ENCODE measurements at places on chromosomes 1 and 21.

GRCh38 chr1:152747831-152748230, 10.0 kb upstream of the KPRP start:
- no peak for DNase-seq

DNA sequence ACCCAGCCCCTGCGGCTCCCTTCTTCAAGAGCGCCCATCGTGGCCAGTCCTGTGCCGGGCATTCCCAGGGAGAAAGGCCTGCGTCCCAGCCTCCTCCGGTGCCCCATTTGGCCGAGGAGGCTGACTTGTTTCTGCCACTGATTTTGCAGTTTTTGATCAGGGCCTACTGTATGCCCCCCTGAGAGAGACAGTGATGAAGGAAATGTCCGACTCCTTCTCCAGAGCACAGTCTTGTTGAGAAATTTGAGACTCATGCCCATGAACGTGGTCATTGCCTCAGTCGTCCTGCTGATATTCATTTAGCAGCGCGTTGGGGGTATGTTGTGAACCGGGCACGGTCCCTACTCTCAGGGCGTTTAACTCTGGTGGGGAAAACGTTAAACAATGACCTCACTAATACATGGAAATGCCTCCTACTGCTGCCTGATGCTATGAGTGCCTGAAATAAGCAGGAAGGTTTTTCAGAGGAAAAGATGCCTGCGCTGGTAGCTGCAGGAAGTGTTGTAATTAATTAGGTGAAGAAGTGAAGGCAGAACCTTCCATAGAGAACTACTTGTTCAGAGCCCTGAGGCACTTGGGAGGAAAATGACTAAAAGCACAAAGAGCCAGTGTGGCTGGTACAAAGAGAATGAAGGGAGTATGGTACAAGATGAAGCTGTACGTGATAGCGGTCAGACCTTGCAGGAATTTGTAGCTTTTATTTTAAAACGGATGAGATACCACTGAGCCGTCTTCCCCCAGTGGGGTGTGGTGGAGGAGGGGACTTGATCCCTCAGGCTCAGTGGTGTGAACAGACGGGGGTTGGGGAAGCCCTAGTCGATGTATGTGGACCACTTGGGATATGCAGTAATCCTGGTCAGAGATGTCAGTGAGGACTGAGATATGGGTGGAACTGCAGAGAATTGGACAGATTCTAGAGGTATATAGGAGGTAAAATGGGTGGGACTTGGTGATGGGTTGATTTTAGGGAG, 730 bp downstream of the ZCCHC17 start:
- no peak for DNase-seq

DNA sequence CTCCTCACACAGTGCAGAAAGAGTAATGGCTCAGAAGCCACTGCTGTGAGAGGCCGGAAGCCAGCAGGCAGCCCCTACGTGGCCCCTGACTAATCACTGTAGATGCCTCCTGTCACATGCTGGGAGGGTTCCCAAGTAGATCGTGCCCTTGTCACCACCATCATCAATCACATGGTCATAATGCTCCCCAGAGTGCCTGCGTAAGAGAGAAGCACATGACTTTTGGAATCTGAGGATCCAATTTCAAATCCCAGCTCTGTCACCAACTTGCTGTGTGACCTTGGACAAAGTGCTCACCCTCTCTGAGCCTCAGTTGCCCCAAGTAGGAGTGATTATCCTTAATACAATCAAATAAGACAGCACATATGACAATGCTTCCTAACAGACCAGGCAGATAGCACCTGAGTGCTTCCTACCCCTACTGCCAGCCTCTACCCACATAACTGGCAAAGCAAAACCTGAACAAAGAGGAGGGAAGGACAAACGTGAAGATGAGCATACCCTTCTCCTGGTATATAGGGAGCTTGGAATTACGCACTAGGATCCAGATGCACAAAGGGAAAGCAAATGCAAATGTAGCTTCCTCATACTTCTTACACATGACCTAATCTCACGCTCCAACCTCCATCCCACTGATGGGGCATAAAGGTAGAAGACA, 65.7 kb downstream of the SDC3 start:
- DNase-seq, result no peak

DNA sequence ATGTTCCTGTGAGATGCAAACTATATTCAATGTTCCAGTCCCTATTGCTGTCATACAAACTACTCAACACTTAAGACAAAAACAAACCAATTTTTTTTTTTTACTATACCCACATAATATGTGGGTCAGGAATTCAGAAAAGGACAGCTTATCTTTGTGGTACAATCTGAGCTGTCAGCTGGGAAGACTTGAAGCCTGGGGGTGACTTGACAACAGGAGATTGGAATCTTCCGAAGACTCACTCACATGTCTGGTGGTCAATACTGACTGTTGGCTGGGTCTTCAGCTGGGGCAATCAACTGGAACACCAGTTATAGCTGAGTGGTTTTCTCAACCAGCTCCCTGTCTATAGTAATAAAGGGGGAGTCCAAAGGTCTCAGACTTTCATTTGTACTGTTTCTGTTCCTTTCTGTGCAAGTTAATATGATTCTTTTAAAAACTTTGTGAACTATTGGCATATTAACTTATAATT, 81.7 kb upstream of the ATP1B1 start:
- DNase-seq, result no peak

DNA sequence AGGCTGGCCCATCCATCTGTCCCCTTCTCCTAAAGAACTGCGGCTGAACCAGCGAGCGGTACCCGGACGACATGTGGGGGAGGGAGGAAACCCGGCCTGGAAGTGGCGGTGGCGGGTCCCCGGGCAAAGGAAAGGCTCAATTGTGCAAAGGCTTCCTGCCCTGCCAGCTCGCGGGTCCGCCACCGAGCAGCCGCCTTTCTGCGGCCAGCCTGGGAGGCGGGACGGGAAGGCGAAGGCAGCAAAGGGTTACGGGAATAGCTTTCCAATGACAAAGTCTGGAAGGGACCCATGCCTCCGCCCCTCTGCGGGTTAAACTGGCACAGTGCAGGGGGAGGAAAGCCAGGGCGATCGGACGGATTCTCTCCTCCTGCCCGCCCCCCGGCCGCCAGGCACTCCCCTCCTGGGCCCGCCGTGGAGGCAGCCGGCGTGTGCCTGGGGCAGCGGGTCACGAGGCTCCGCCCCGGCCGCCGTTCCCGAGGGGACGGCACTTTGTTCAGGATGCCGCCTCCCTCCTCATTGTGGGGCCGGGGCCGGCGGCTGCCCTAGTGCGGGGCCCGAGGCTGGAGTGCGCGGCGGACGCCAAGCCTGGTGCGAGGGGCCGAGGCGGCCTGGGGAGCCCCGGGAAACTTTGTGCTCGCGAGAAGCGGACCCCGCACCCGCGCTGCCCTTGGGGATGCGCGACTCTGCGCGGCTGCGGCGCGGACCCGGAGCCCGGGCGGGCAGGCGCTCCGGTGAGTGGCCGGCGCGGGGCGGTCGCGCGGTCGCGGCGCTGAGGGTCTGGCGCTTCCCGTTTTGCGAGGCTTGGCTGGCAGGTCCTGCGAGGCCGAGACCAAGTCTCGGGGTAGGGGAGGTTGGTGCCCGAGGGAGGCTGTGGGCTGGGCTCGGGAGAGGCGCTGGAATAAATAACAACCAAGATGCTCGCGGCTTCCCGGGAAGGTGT, at the start of gene NAV1:
NAV1 (plus strand) TSS at position 516 of the 940 bp plus-strand sequence. CDS start 83,758 bp downstream, outside the sequence.
- no peak for DNase-seq

DNA sequence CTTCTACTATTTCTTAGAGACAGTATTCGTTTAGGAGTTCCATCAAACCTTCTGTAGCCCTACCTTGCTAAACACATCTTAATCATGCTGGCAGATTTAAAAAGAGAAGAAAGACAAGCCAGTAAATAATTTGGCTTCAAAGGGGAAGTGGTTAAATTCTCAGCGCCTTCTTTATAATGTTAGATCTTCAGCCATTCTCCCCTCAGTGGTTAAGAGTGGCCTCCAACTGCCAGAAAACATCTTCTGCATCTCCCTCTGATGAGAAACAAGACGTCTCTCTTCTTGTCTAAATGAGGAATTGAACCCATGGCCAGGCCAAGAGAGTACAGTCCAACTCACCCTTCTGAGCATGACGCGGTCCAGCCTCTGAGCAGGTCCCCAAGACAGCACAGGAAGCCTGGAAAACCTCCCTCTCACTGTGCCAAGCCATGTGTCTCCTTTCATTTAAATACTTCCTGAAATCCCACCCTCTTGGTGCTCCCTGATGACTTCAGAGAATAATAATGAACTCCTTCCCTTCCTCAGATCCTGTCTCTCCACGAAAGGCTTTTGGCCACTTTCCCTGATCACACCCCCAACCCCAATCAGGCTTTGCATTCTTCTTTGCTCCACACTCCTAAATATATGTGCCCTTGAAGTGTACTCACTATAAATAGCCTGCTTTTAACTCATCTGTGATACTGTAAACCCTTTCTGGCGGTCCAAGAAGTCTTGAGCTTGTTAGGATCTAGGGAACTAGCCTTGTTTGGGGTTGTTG, 16.4 kb upstream of the LRRC52 start:
- no peak for DNase-seq

- DNase-seq, result no peak
These were observed 278.5 kb downstream of the MATN1 start for GRCh38 chr1:30444850-30445249.

- no peak for DNase-seq
These were observed 104.3 kb upstream of the KRTAP19-8 start for GRCh38 chr21:31142600-31142999.

DNA sequence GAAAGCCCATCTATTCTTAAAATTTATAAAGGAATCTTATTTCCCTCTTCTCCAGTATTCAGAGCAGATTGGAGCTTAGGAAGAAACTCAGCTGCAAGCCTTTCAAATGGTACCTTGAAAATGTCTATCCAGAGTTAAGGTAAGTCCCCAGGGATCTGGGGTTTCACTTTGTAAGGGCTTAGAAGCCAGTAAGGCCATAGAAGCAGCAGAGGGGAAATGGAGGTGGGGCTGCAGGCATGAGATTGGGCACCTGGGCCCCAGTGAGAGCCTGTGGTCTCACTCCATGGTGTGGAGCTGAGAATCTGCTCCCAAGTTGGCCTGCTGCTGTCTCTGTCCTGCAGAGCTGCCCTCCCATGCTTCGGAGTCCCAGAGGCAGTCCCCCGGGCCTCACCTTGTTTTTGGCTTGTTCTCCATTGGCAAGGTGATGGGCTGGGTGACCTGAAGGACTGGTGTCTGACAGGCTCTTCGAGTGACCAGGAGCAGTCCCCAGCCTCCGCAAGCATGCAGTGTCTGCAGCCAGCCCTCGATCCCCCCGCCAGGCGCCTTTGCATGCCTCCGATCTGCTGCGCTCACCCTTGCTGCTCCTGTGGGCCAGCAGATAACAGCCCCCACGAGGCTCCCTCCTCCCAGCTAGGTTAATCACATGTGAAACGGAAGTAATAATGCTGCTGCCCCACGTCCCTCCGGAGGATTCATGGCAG, 163.1 kb downstream of the PGBD5 start:
- DNase-seq, result no peak

GRCh38 chr21:41677671-41678015, 89.2 kb downstream of the RIPK4 start:
- no peak for DNase-seq

GRCh38 chr1:204623894-204624361, 61.6 kb downstream of the LRRN2 start:
- DNase-seq, result no peak

DNA sequence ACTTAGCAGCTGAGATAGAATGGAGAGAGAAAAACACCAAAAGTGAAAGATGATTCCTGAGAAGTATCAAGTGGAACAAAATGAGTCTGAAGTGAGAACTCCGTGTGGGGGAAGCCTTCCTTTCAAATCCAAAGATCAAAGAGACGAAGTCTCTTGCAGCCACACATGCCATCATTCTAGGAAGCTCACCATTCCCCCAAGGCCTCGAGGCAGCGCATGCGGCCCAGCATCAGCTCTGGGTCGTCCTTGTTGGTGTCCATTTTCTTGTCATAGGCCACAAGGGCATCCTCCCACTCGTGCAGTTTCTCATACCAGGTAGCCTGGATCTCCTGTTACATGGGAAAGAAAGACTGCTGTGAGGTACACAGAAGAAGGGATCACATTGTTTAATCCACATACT, 32.2 kb upstream of the ANGPTL7 start:
- peak; percentile 23 for DNase-seq

- DNase-seq, result no peak
These were observed 203.4 kb downstream of the TNR start for GRCh38 chr1:175539986-175540385.

GRCh38 chr21:15001857-15002606, 62.8 kb downstream of the NRIP1 start:
- DNase-seq, result no peak

DNA sequence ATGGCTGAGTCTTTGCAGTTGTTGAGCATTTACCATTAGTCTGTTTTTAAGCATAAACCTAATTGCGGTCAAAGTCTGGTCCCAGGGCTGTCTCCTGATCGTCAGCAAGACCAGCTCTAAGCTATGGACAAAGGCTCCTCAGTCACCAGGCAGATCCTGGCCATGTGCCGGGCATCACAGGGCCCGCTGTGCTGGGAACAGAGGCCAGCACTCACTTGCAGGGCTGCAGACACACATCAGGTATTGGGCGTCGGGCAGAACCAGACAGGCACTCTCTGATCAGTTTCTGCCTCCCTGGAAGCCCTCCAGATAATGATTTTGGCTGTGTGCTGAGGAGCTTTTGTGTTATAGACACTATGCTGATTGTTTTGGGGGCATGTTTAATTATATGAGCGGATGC, 26.6 kb downstream of the TMEM51 start:
- no peak for DNase-seq

DNA sequence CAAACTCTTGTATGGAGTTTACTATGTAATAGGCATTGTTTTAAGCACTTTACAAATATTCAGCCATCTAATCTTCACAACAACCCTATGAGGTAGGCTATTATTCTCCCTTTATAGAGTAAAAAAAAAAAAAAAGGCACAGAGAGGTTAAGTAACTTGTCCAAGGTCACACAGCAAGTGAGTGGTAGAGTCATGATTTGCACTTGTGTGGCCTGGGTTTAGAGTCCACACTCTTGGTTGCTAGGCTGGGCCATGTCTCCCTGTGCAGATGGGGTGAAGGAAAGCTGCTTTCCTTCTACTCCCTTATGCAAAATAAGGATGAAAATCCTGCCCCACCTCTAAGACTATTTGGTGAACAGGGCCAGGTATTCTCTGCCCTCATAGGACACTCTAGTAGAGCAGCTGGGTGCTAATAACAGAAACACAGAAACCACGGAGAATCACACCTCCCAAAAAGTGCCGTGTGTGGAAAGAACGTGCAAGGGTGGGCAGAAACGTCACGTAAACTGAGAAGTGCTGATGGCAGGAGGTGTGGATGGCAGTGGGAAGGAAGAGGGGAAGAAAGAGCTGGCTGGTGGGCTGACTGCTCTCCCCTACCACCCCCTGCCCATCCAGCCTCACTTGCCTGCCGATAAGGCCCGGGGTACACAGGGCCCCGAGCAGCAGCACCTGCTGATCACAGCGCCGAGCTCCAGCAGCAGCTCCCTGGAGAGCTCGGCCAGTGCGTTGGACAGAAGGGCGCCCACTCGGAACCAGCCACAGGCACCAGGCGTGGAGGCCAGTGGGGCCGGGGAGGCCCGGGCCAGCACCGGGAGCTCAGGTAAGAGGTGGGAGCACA, 28.3 kb upstream of the VPS13D start:
- no peak for DNase-seq

DNA sequence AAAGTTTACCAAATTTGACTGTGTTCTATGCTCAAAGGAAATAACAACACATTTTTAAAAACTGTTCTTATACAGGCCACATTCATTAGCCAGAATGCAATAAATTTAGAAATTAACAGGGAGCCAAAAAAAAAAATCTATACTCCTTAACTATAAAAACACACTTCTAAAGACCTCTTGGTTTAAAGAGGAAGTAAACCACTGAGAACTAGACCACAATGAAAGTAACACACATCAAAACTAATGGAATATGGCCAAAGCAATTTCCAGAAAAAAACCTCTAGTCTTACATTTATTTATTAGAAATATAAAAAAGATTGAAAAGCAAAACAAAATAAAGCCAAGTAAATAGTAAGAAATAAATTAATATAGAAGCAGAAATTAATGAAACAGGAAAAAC, 48.9 kb upstream of the GADD45A start:
- no peak for DNase-seq

Data from stimulated activated CD4-positive, alpha-beta T cell treated with anti-CD3 and anti-CD28 coated beads, Interleukin-1b, Interleukin-23, amount 100 ng/mL, for 48 hours (primary cell).